ENCODE measurements at places on chromosomes 6 and 20. TPM values are rescaled to one million over a fixed set of nuclear protein-coding genes. Genes with fewer than 3 reads are reported as not detected.

Gene RAET1L
- not detected for total RNA-seq

Gene SNX14
- total RNA-seq, result 129 TPM

Gene CGA
- total RNA-seq, result not detected

Gene NELFE
- total RNA-seq, result 168 TPM

Gene PGC
- not detected for total RNA-seq
